ENCODE measurements at places on chromosomes 6 and 20.

- DNase-seq = no peak
Measured at GRCh38 chr20:14383335-14383734, 45.9 kb upstream of the FLRT3 start.

GRCh38 chr6:6512711-6513110 is 75.8 kb upstream of the LY86 start:
- DNase-seq = no peak

GRCh38 chr6:31308050-31308844 is 36.4 kb upstream of the HLA-C start:
- no peak for DNase-seq

DNA sequence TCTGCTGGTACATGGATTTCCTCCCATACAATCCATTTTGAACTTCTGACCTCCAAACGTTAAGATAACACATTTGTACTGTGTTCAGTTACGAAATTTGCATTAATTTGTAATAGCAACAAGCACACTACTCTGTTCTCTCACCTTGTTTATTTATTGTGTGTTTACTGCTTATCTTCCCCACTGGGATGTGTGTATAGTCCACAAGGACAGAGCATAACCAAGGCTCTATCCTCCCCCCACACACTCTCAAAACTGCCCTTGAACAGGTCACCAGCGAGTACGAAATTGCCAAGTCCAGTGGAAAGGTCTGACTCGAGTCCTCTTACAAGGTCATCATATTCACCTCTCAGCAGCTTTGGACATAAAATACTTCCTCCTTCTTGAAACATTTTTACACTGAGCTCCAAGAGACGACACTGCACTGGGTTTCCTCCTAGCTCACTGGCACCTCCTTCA is 18.6 kb downstream of the ADTRP start:
- no peak for DNase-seq

DNA sequence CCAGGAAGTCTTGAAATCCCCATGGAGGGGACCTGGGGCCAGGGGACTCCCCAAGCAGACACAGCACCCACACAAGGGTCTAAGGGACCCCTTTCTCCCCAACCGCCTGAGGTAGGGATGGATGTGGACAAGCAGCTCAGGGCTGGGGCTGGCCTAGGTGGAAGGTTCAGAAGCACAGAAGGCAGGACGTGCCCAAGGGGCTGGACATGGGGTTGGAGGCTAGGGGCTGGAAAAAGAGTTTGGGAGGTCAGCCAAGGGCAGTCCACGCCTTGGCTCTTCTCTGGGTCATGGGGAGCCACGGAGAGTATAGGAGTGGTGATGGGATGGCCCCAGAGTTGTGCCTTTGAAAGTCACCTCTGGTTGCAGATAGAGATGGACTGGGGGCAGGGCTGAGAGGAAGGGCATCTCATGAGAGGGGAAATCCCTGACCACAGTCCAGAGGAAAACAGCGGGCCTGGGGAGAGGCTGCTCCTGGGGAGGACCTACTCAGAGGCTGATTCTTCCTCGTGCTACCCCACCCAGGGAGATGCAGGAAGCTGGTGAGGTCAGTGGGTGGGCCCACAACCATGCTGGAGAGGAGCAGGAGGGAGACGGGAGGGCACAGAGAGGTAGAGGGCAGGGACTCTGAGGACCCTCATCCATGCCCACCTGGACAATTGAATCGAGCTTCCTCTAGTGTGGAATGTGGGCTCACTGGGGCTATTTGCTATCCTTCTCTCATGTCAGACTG is 2.5 kb upstream of the HSPA12B start:
- no peak for DNase-seq

DNA sequence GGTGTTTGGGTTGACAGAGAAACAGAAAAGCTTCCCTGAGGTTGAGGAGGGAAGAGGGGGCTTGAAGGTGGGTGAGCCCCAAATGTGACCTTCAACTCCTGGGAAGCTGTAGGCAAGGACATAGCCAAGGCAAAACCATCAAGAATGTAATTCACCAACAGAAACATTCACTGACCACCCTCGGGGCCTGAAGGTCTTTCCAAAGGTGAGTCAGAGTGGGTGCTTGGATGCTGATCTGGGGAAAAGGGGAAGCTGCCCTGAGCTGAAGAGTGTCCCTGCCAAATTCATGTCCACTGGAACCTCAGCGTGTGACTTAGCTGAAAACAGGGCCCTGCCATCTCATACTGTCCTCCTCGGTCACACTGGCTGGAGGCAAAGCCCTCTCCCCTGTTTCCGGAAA is 234.2 kb upstream of the SULF2 start:
- no peak for DNase-seq

GRCh38 chr20:42097741-42098140 is 479.6 kb upstream of the CHD6 start:
- no peak for DNase-seq

DNA sequence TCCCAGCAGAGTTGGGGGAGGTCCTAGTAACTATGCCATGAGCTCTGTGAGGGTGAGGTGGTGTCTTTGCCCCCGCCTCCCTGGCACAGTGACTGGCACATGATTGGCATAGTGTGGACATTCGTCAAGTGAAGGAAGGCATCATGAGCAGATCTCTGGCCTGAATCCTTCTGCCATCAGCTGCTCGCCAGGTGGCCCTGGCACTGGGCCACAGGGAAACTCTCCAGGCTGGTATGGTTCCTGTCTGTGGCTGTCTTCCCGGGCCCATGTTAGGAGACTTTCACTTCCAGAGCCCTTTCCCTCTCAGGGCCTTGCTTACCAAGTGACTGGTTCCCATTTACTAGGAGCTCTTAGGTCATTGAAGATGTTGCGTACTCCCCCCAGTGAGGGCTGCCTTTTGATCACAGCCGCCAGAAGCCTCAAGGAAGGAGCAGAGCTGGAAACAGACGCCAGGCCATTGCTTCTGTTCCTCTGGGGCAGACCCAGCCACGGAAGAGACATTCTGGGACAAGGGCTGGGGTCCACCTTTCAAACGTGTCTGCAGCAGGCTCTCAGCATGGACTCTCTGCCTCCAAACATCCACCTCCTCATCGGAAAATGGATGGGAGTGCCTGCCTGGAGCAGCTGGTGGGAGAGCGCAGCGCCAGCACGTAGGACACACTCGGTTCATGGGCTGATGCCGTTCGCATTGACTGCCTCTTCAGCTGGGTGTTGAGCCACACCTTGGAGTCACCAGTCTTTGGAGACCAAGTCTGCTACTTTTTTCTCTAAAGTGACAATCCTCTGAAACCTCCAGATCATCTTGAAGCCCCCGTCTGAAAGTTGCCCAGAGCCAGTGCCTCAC is 67.2 kb downstream of the PTPN1 start:
- DNase-seq = no peak

GRCh38 chr6:2579804-2580570 is 170.7 kb downstream of the MYLK4 start:
- DNase-seq = no peak

Data from right forelimb (tissue), 1 donor.